ENCODE measurements at places on chromosomes 3 and 15.
A peak's percentile ranks its signal among the peaks of the same experiment; 100 is the strongest.

DNA sequence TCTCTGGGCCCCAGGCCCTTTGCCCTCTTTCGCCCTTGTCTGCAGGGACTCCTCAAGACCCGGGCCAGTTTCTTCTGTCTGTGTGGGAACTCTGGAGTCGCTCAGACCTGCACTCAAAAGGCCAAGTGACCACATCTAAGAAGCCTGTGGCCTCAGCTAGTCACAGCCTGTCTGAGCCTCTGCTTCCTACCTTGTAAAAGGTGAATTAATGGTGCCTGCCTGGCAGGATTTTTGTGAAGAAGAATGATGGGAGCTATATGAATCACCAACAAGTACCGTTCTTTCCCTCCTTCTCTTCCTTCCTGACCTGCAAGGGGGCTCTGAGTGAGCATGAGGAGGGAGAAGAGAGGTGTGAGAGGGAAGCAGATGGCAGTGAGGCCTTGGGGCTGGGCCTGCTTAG lies 7.5 kb downstream of the PLIN1 start:
- DNase-seq, result no peak

DNA sequence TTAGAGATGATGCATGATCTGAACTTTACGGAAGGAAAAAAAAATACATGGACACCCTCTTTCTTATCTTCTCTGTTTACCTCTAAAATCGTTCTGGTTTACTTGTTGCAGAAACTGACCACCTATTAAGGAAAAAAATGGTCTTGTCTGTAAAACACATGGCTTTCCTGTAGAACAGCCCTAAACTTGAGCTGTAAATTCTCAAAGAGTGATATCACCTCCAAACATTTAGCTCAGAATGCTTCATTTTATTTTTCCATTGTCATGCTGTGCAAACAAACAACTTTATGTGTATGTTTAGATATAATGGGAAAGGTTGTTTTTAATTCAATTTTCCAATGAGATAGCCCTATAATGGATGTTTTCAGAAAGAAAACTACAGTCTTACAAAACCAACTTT lies 237.4 kb upstream of the NR2F2 start:
- DNase-seq, result no peak

DNA sequence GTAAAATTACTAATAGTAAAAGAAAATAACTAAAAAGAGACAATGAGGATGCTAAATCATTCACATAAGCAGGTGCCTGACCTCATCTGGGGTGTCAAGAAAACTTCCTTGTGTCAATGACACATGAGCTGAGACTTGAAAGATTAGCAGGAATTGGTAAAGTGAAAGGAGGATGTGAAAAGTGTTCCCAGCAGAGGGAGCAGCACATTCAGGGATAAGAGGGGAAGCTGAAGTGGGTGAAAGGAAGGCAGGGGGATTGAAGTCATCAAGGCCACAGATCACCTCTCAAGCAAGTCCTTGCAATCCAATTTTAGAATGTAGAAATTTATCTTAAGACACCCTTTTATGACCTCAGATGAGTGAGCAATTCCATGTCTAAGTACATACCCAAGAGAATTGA lies 60.2 kb upstream of the ACP3 start:
- no peak for DNase-seq

GRCh38 chr15:63633312-63633711 lies 36.1 kb downstream of the FBXL22 start:
- DNase-seq, result no peak

- no peak for DNase-seq
Observed at GRCh38 chr15:62164396-62165103, 535 bp downstream of the C2CD4B start.

DNA sequence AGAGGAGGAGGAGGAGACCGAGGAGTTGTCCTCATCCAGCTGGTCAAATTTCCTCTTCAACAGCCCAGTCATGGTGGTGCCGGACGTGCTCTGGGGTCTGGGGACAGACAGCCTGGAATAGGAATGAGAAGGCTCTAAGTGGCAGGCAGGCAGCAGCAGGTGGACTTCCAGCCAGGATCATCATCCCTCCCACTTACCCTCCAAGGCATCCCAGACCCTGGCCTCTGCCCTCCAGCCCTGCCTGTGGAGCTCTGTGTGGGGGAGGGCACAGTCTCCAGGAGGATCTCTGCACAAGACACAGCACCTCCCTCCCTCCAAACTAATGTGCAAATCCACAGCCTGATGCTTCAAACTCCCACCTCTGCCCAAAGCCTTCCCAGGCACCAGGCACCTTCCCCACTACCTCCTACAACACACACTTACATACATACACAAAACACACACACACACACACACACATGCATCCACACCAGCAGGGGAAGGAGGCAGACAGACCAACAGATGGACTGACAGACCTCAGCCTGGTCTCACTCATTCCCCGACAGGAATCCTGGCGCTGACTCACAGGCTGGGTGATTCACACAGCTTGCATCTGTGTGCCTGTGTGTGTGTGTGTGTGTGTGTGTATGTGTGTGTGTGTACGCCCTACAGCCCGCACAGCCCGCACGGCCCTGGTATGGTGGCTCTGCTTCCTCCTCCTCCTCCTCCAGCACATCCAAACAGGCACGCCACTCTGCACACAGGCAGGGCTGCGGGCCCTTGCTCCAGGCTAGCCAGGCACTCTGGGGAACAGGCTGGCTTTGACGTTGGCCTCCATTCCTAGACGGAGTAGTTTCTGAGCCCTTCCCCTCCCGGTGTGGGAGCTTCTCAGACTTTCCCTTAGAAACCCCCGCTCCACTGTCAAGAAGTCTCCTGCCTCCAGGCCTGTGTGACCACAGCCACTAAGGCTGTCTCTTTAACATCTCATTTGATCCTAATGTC lies 6.5 kb downstream of the CSRNP1 start:
- peak; percentile 74 for DNase-seq
